Natural killer cell (primary cell): ENCODE measurements at places on chromosomes 6 and 20. TPM values are rescaled to one million over a fixed set of nuclear protein-coding genes. Genes with fewer than 3 reads are reported as not detected.

DNA sequence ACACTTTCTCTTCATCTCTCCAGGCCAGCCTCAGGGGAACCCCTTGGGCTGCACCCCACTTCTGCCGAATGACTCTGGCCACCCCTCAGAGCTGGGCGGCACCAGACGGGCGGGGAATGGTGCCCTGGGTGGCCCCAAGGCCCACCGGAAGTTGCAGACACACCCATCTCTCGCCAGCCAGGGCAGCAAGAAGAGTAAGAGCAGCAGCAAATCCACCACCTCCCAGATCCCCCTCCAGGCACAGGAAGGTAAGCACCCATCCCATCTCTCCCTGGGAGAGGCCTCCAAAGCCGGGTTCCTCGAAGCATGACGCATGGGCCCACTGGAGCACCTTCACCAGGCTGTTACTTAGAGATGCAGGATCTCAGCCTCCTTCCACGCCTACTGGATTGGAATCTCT, 11.3 kb downstream of the MDFI start:
- H3K27ac ChIP-seq: no peak overlapping the region
- H3K27me3 ChIP-seq: no peaks in the 10 kb centered on the region
- H3K36me3 ChIP-seq: no peaks in the 10 kb centered on the region
- no peak for DNase-seq

- peaks cover 12% of the 10 kb centered on the region for H3K36me3 ChIP-seq
- no peaks in the 10 kb centered on the region for H3K27me3 ChIP-seq
- H3K4me3 ChIP-seq: no peak overlapping the region
- no peak overlapping the region for H3K27ac ChIP-seq
- no peak for DNase-seq
- no peaks in the 10 kb centered on the region for H3K4me1 ChIP-seq
These were observed 20.8 kb upstream of the ERVFRD-1 start for GRCh38 chr6:11132194-11132888.

- no peaks in the 10 kb centered on the region for H3K27me3 ChIP-seq
- H3K4me3 ChIP-seq: no peak overlapping the region
- DNase-seq: no peak
These were observed 165.1 kb downstream of the LMBRD1 start for GRCh38 chr6:69631552-69632346.

DNA sequence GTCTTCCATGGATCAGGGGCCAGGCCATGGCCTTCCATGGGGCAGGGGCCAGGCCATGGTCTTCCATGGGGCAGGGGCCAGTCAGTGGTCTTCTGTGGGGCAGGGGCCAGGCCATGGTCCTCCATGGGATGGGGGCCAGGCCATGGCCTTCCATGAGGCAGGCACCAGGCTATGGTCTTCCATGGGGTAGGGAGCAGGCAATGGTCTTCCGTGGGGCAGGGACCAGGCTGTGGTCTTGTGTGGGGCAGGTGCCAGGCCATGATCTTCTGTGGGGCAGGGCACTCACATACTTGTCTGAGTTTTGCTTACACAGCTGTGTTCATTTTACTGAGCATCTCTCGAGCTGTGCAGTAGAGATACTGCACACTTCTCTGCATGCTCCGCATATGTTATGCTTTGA, 57.3 kb upstream of the THBS2 start:
- no peak overlapping the region for H3K4me3 ChIP-seq
- no peaks in the 10 kb centered on the region for H3K4me1 ChIP-seq
- H3K36me3 ChIP-seq: no peaks in the 10 kb centered on the region
- no peaks in the 10 kb centered on the region for H3K27me3 ChIP-seq
- DNase-seq: no peak
- no peak overlapping the region for H3K27ac ChIP-seq

DNA sequence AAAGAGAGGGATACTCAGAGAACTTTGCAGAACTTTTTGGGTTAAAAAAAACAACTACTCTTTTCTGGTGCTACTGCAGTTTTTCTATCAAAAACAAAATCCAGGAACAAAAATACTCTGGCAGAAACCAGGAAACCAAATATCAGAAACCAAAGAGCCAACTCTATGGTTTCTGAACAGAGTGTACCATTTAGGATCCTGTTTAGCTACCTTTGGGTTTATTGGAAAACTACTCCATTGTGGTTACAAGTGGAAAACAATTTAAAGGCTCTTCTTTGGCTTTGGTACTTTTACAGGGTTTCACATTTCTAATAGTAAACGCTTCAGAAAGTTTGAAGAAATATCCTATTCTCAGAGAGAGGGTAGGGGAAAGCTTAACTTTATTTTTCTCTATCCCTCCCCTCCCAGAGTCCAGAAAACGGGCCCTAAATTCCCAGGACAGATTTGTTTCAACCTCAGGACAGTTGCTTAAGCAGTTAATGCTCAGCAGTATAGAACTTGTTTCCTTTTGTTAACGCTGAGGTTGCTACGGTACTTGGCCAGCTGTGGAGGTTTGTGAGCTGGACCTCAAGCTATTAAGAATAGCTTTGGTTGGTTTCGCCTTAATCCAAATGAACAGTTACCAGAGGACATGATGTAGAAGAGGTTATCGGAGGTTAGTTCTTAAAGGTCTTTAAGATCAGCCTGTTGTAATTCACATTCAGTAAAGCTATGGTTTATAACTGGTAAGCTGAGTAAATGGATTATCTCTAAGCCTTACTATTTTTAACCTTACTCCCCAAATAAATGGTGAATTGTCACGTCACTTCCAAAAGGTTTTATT, 47.9 kb downstream of the FOXO3 start:
- H3K36me3 ChIP-seq: no peaks in the 10 kb centered on the region
- H3K27ac ChIP-seq: no peak overlapping the region
- H3K4me3 ChIP-seq: no peak overlapping the region
- no peak for DNase-seq

- H3K27ac ChIP-seq: peak overlapping the region; percentile 81
- no peaks in the 10 kb centered on the region for H3K27me3 ChIP-seq
These were observed 90.1 kb downstream of the RSPH3 start for GRCh38 chr6:158909938-158910337.

DNA sequence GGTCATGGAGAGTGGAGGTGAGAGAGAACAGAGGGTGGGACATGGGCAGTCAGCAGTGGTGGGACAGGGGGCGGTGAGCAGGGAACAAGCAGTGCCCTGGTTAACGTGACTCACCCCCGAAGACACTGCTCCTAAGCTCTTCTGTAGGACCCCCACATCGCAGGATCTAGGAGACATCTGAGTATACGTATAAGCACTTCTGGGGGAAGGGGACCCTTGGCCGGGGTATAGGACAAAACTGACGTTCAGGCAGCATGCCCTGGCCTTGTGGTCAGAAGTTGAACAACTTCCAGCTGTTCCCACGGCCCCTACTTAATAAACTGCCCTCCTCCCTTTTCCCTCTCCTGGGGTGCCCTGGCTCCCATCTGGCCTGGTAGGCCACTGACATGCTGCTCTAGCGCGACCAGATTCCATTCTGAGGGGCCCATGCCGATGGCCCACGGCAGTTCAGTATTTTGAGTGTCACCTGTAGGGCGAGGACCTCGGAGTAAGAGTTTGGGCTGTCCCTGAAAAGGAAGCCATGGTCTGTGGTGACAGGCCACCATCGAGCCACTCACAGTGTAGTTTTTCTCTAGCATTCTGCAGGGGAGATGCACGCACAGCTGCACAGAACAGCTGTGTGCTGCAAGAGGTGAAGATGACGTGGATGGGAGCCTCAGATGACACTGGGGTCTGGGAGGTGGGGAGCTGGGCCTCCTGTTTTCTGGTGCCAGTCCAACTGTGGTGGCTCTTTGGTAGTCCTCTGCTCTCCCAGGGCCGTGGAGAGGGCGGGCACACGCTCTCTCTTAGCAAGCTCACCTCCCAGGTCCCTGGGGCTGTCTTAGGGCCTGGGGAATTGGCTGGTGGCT, 38.4 kb downstream of the PPP1R3G start:
- no peaks in the 10 kb centered on the region for H3K4me1 ChIP-seq
- no peak for DNase-seq
- no peaks in the 10 kb centered on the region for H3K36me3 ChIP-seq
- no peak overlapping the region for H3K4me3 ChIP-seq
- no peak overlapping the region for H3K27ac ChIP-seq
- no peaks in the 10 kb centered on the region for H3K27me3 ChIP-seq

DNA sequence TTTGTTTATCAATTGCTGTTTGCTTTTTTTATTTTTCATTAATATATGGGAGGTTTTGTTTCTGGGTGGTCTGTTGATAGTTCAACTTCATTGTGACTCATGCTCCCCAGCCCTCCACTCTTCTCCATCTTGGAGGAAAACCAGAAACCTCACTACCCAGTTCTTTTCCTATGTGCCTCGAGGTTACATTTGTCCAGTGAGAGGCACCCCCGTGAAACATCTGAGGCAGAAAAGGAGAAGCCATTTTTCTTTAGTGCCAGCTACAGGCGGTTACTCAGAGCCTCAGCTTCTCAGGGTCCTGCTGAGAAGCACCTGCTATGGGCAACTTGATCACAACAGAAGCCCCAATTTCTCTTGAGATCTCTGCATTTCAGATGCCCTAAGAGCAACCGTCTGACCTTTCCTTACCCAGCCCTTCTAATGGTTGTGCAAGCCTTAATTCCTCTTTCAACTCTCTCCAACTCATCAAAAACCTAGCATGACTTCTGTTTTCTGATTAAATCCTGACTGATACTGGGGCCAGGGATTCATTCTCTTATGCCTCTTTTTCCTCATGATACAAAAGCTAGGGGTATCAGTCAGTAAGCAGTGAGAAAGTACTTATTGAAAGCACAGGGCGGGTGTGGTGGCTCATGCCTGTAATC, 144.6 kb downstream of the ELOVL4 start:
- no peak overlapping the region for H3K27ac ChIP-seq
- no peak overlapping the region for H3K4me3 ChIP-seq
- H3K4me1 ChIP-seq: no peaks in the 10 kb centered on the region
- no peak for DNase-seq
- H3K36me3 ChIP-seq: no peaks in the 10 kb centered on the region

- no peak for DNase-seq
- H3K27ac ChIP-seq: no peak overlapping the region
- H3K4me3 ChIP-seq: no peak overlapping the region
- H3K36me3 ChIP-seq: no peaks in the 10 kb centered on the region
- peaks cover 7% of the 10 kb centered on the region for H3K4me1 ChIP-seq
- peaks cover 2% of the 10 kb centered on the region for H3K27me3 ChIP-seq
These were observed 4.7 kb upstream of the KIF6 start for GRCh38 chr6:39729945-39730344.

DNA sequence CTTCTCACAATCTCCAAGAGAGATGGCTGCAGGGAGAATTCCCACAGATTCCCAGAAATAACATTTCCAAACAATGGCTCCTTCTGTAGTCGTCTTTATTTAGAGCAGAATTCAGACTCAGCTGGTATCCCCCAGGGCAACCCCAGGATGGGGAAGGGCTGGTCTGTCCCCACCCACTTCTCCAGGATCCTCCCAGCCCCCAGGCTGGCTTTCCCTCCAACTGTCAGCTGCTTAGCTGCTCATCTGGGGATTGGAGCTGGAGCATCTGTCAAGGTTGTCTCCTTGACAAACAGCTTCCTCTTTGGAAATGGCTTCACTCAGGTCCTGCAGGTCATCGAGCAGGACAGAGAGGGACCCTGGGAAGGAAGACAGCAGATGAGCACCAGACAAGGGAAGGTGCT, 3.5 kb upstream of the PSORS1C2 start:
- no peak overlapping the region for H3K4me3 ChIP-seq
- H3K27ac ChIP-seq: no peak overlapping the region

SAMD5 gene
- not detected for total RNA-seq

SIRPG gene
- 3.9 TPM for total RNA-seq

NKX2-2 gene
- total RNA-seq: not detected

CYP39A1 gene
- total RNA-seq: not detected

RAET1L gene
- total RNA-seq: not detected

TMEM200A gene
- 0.50 TPM for total RNA-seq

C6orf132 gene
- 0.05 TPM for total RNA-seq
